Renal cortex interstitium (tissue), 15 donors: ENCODE measurements at places on chromosomes 2 and 18. TPM values are rescaled to one million over a fixed set of nuclear protein-coding genes. Genes with fewer than 3 reads are reported as not detected.

DNA sequence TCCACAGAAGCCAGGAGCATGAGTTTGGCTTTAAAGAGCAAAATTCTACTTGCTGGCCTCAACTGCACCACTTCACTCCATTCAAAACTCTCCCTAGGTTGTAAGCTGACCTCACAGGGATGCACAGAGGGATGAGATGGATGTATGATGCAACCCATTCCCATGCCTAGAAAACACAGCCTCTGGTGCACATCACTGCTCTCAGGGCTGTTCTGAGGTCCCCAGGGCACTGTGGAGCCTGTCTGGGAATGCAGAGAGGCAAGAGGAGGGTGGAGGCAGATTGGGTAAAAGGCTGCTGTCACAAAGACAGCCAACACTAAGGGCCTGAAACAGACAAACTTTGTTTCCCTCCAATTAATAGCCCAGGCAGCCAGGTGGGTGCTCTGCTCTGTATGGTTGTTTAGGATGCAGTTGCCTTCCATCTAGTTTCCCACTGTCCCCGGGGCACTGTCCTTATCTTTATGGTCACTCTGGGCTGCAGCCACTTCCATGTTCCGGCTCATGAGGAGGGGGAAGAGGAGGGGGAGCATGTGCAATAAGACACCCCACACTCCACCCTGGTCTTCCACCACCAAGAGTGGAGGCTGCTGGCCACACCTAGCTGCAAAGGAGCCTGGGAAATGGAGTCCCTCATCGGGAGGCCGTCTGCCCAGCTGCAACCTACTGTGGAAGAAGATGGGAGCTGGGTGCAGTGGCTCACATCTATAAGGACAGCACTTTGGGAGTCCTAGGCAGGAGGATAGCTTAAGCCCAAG, 7.0 kb downstream of the GPR45 start:
- no peak for DNase-seq

DNA sequence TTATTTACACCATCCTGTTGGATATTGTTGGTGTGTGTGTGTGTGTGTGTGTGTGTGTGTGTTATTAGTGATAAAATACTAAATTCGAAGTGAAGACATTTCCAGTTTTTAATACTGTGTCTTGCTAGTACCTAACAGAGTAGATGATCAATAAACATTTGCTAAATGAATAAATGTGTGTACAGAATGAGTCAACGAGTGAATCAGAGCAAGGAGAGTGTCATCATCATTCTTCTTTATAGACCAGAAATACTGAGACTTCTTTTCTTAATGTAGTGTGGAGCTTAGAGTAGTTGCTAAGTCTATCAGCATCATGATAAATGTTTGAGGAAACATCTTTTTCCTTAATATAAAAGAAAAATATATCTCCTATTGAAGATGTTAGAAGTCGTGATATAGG, 169.7 kb upstream of the SATB2 start:
- DNase-seq = no peak

GRCh38 chr2:105615305-105615704, 129.4 kb upstream of the NCK2 start:
- no peak for DNase-seq

SLC30A3 gene
- 9.2 TPM for polyA plus RNA-seq

CCDC141 gene
- 0.32 TPM for polyA plus RNA-seq

PARD3B gene
- polyA plus RNA-seq = 33.1 TPM

RGPD4 gene
- polyA plus RNA-seq = 0.05 TPM

GRCh38 chr2:74682501-74682900, 28.5 kb downstream of the SEMA4F start:
- no peak for DNase-seq
